ENCODE measurements at places on chromosomes 6 and 20.

DNA sequence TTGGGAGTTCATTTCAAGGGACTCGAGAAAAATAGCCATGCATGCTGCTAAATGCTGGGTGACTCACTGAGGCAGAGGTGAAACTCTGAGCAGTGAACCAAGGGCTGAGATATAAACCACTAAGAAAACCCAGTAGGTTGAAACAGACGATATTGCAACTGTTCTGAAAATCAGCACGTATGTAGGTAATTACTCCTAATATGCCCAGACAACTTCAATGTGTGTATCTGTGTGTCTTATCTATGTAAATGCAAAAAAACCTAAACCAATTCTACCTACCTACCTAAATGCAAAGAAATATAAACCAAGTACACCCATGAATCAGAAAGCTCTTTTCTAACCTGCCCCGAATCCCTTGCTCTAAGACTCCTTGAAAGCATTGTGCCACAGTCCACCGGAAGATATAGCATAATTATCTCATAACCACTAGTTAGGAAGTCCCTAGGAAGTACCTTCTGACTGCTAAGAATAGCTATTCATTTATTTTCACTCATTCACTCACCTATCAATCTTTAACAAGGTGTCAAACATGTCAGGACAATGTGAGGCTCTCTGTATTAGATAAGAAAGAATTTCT lies 458.7 kb upstream of the RUNX2 start:
- no peak for DNase-seq

- no peak for DNase-seq
These were observed 37.4 kb upstream of the E2F3 start for GRCh38 chr6:20364327-20364726.

GRCh38 chr20:8918145-8918544 lies 150.7 kb upstream of the PLCB4 start:
- no peak for DNase-seq

DNA sequence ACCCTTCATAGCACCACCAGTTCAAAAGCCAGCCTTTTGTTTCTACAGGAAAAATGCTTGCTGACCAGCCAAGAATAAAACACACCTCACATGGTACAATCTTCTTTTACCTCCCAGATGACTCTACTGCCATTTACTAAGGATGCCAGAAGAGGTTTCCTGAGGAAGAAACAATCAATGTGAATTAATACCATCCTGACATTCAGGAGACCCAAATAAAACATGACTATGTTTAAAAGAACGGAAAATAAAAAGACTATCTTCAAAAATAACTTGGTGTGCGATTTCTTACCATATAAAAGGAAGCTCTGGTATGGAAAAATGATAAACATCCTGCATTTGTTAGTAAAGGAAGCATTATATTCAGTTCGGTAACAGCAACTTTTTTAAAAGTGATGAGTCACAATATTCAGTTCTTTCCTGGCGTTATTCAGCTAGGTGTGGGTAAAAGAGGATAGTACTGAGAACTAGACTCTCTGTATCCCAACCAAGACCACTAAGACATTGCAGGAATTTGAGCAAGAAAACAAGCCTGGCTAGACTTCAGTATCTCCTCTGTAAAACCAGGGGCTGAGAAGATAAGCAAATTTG lies 16.3 kb downstream of the COL21A1 start:
- DNase-seq: no peak

DNA sequence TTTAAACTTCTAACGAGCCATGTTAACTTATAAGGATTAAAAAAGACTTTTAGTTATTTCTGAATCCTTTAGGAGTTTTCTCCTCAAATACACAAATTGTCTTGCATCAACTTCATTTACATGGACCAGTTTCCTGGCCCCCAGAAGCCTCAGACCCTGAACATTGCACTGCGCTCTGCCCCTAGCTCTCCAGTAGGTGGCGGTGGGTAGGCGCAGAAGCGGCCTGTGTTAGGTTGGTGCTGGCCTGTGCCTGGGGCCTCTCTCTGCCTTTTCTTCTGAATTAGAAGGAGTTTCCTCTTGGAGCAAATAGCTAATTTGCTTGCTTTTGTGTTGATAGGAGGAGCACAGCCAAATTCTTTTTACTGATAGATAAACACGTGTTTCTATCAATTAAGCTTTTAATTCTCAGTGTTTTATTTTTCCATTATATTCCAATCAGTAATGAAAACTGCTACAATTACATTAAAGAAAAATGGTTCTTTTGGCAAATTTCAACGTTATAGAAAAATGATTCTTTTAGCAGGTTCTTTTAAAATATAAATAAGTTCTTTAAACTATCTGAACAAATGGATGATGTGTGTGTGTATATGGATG lies 44.4 kb downstream of the DTD1 start:
- DNase-seq: no peak

DNA sequence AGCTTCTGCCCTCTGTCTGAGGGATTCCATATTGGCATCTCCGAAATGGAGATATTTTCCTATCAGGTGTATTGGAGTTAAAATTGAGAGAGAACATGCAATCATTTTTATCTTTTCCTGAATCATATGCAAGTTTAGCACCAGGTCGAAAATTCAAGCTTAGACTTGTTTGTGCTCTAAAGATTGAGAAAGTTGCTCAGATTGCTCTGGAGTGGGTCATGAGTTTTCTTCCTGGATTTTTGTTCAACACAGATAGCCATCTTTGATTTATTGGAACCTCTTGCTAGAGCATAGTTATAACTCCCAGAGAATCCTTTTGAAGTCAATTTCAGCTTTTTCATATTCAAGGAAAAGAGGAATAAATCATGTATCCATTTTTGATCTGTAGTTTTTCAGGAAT lies 373.5 kb upstream of the FLRT3 start:
- DNase-seq: no peak

- DNase-seq: no peak
These were observed 111.6 kb downstream of the TBC1D32 start for GRCh38 chr6:121222656-121223055.

DNA sequence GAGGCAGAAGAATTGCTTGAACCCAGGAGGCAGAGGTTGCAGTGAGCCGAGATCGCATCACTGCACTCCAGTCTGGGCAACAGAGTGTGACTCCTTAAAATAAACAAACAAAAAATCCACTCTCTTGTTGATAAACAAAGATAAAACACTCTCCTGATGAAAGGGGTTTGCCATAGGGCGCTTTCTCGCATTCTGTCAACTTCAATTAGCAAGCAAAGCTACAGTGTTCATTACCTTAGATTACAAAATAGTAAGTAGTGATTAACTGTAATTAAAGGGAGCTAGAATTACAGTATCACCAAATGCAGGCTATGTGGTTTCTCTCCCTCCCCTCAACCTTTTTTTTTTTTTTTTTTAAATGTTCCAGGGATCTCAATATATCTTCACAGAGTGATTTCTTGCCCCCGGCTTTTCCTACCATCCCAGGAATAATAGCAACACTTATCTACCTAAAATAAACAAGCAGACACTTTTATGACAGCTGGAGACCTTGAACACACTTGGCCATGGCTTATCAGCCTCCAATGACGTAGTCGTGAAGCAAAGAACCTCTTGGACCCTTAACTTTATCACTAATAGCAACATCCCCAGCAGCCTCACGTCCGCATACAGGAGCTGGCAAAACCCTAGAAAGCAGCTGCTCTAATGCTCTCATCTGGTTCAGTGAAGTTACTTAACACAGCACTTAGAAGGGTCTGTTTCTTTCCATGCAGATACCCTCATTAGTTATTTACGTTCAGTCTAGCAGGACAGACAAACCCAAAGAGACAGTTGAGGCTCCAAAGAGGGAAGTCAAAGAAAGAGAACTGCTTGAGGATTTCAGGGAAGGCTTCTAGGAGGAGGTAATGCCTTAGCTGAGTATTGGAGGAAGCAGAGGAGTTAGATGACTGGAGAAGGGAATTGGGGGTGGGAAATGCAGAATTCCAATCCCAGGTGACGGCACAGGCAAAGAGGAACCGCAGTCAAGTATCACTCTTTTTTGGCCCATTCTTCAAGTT lies 37.9 kb upstream of the NEDD9 start:
- no peak for DNase-seq

- no peak for DNase-seq
These were observed 123.8 kb upstream of the ADGRF1 start for GRCh38 chr6:47165918-47166317.

DNA sequence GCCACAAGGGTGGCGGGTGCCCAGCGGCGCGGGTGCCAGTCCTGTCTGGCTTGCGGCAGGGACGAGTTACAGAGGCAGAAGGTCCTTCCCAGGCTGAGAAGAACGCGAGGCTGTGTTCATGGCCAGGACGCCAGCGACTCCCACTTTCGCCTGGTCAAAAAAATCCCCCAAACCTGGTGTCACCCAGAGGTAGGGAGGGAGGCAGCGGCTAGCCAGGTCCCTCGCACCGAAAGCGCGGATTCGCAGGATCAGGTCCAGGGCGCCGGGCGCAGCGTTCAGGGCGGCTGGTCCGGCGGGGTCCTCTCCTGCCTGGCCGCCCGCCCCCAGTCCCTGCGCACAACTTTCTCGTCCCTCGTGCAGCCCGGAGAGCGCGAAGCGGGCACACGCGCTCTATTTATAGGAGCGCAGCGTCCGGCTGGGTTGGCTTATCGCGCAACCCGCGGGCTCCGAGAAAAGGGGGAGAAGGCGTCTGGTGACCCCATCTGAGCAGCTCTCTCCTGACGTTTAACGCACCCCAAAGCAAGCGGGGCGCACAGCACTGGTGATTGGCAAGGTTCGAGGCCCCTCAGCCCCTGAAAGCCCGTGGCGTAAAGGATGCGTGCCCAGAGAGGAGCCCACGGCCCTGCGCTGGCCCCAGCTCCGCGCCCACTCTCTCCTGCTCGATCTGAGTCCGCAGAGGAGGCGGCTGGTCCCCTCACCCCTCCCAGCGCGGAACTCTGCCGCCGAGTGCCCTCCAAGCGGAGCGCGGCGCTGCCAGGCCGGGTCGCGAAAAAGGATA lies 519 bp downstream of the CBLN4 start:
- no peak for DNase-seq

GRCh38 chr6:29236060-29236459 lies 65.4 kb downstream of the OR2J2 start:
- no peak for DNase-seq

DNA sequence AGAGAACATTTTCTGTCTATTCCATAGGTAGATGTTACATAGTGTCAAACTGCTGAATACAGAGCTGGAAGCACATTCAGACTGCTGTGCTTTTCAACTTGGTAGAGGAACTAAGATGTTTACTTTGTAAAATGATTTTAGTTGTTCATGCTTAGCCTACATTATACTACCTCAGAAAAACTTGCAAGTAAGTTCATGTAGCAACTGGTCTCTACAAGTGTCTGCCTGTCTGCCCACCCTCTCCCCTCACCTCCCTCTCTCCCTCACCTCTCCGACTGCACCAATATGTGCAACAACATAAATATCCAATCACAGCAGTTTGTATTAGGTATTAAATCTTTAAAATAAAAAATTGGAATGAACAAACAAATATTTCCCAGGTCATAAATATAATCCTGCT lies 25.3 kb downstream of the ELOVL4 start:
- no peak for DNase-seq

- no peak for DNase-seq
These were observed 26.3 kb upstream of the SASH1 start for GRCh38 chr6:148316308-148316707.

DNA sequence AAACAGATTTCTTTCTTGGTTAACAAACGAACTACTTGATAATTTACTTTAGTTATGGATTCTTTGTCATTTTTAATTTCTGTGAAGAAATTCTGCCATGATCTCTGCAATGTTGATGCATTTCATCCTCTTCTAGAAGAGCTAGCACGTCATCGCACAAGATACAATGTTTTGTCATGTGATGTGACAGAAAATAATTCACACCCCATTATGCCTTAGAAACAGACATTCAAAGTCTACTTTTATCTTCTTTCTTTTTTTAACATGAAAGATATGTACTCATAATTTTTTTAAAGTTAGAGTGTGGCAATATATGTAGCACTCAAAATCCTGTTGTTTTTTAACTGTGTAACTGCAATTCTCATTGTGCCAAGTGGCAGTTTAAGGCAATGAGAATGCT lies 39.6 kb upstream of the NELFCD start:
- no peak for DNase-seq

DNA sequence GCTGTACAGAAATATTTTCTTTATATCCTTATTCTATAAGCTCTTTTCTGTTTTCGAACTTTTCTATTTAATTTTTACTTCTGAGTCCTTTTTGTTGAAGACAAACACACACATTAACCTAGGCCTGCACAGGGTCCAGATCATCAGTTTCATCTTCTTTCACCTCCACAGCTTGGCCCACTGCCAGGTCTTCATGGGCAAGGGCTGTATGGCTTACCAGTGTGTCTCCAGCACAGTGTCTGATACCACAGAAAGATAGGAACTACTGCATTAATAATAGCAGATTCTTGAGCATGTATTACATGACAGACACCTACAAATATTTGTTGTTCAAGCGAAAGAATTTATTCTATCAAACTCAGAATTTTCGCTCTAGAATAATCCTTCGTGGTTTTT lies 24.4 kb downstream of the QKI start:
- no peak for DNase-seq

GRCh38 chr20:63342561-63343459 lies 18.3 kb downstream of the CHRNA4 start:
- no peak for DNase-seq

GRCh38 chr6:35054106-35054742 lies 86.9 kb downstream of the TCP11 start:
- no peak for DNase-seq

- no peak for DNase-seq
These were observed 230.5 kb downstream of the ZMYND8 start for GRCh38 chr20:47125758-47126591.

- no peak for DNase-seq
These were observed 208.6 kb downstream of the MOXD1 start for GRCh38 chr6:132192631-132193030.

GRCh38 chr6:32954986-32955802 lies 2.3 kb upstream of the HLA-DMA start:
- no peak for DNase-seq

DNA sequence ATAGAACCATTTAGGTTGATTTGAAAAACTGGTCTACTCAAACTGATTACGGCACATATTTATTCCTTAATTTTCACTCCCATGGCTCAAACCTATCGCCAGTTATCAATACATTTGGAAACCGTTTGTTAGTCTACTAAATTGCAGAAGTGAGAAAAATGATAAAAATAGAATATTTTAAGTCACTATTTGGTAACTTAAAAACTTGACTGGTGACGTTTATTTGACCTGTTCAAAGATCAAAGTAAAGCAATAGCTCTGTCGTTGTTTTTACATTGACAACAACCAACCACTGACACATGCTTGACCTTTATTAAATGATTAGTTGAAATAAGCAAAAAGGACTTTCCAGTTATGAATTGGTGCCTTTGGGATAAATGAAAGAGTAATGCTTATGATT lies 402.9 kb upstream of the MAP3K7 start:
- DNase-seq: no peak

DNA sequence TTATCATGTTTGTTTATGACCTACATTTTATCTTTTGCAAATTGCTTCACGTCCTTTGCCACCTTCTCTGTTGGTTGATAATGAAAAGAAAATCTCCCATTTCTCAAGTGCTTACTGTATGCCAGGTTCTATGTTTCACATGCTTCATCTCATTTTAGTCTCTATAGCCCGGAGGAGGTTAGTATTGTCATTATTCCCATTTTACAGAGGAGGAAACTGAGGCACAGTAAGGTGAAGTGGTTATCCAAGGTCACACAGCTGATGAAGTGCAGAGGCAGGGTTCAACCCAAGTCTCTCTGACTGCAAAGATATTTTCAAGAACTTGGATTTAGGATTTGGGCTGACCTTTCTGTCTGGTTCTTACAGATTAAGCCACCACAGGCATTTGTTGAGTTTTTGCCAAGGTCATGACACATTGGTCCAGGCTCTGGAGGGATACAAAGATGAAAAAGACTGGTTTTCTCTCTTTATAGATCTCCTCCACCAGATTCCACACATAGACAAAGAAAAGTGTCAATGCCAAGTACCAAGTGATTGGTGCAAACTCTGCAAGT lies 20.6 kb downstream of the CNBD2 start:
- DNase-seq: no peak
